ENCODE measurements at places on chromosomes 12 and 14.

- no peak for DNase-seq
Measured at GRCh38 chr12:118398940-118399339, 22.6 kb downstream of the SUDS3 start.

DNA sequence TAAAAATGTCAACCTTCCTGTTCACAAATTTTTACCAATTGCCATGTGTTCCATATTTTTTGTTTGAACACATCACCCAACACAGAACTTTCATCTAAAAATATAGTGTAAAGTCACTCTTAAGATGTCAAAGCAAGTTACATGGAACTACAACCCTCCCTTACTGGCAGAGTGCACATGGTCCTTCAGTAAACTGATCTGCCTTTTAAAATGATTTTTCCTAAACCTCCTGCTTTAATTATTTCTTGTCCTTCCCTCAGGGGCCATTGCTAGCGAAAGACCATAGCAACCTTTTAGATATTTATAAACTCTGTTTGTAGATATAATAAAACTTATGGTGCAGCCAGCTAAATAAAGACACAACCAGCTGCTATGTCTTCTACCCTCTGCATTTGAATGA is 255.2 kb upstream of the FAR2 start:
- peak; percentile 48 for DNase-seq

DNA sequence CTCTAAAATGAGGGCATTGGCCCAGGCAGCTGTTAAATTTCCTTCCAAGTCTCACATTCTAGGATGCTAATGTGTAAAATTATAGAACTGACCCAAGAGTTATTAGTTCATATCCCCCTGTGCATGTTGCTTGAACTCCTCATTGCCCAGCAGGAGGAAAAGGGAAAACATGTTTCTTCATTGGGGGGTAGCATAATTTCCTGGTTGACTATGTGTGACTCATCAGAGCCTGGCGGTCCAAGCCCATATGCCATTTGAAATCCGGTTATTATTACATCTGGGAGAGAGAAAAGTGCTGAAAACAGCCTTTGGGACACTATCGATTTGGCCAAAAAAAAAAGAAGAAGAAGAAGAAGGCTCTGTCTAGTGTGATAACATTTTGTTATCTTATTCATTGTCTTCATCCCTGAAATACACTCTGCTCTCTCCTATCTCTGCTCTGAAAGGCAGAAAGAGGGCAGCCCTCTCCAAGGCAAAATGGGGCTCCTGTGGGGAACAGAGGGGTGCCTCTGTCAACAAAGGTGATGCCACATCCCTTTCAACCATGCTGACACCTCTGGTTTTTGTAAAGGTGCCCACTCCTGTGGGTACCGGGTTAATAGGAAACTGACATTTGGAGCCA is 114.2 kb downstream of the DAD1 start:
- DNase-seq = no peak

GRCh38 chr14:29144621-29145020 is 378.0 kb downstream of the FOXG1 start:
- DNase-seq = peak; percentile 25

DNA sequence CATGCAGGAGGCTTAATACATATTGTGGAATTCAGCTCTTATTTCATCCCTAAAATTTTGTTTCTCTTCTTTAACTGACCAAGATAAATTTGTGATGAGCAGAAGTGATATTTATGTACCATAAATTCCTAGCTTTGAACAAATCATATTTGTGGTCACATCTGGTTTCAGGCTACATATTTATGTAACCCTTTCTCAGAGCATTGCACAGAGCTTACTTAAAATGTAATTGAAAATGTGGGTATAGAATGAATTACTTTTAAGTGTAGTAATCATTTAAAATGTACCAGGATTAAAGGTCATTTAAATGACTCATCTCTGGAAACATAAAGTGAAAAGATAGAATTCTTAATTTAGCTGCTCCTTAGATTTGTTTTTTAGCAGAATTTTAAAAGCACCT is 129.9 kb upstream of the FRMD6 start:
- DNase-seq = no peak

DNA sequence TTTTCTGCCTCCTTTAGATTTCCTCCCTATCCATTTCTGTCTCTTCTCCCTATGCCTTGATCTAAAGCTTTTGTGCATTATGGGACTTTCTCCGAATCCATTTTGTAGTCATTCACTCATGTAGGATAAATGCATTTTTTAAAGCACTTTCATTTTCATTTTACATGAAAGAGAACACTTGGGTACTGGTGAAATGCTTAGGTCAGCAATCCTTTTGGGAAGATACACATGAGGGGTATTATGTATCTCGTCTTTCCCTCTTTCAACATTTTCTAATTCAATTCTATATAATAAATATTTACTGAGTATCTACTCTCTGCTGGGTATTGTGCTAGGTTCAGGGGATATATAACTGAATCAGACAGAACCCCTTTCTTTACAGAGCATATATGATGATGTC is 577.6 kb downstream of the NRXN3 start:
- DNase-seq = no peak

DNA sequence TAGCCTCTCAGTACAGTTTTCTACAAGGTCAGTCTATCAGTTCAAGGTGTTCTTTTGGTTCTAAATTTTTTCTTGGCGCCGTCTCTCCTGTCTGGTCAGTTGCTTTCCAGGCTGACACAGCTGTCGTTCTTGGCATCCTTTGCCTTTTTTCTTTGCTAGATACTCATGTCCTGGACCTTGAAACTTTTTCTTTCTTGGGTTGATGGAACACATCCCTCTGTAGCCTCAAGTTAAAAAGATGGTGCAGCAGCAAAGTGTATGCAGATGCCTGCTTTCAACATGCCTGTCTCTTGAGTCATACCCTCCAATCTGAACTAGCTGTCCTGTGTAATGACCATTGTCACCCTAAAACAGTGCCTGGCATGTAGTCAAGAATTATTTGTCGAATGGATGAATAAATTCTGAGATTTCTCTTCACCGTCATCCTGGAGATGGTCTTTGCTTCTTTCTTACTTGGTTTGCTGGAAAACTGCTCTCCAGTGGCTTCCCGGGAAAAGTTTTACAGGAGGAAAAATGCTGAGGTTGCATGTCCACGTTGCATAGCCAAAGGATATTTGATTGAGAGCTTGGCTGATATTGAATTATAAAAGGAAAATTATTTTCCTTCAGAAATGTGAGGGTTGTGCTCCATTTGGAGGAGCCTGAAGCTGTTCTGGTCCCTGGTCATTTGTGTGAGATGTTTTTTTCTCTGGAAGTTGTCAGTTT is 4.6 kb downstream of the NYNRIN start:
- DNase-seq = peak; percentile 62

GRCh38 chr14:65024957-65025356 is 38.3 kb downstream of the FNTB start:
- DNase-seq = no peak
